Omental fat pad (tissue), 4 donors: ENCODE measurements at places on chromosomes 1 and 21.

GRCh38 chr1:56169856-56170255 is 409.5 kb downstream of the PLPP3 start:
- DNase-seq, result no peak

DNA sequence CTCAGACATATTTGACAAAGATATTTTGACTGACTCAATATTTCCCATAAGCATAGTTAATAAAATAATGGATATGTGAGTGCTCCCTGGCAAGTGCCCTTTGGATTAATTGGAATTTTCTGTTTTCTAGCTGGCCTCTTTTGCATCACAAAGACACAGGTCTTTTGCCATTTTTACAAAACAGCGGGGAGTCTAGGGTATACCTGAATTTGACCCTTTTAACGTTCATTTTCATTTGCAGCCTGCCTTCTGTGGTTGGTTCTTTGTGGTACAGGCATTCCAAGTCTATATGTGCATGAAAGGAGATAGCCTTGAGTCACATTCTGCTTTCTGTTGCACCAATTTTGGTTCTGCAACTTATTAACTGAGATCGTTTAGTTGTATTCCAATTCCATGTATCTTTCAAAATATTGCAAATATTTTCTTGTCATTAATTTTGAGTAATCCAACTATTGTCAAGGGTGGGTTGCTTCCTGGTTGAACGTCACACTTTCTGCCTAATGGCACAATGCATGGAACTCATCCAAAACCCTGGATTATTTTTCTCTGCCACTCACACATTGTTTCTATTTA is 171.7 kb downstream of the CRB1 start:
- no peak for DNase-seq

GRCh38 chr1:172673761-172674160 is 14.9 kb downstream of the FASLG start:
- no peak for DNase-seq

DNA sequence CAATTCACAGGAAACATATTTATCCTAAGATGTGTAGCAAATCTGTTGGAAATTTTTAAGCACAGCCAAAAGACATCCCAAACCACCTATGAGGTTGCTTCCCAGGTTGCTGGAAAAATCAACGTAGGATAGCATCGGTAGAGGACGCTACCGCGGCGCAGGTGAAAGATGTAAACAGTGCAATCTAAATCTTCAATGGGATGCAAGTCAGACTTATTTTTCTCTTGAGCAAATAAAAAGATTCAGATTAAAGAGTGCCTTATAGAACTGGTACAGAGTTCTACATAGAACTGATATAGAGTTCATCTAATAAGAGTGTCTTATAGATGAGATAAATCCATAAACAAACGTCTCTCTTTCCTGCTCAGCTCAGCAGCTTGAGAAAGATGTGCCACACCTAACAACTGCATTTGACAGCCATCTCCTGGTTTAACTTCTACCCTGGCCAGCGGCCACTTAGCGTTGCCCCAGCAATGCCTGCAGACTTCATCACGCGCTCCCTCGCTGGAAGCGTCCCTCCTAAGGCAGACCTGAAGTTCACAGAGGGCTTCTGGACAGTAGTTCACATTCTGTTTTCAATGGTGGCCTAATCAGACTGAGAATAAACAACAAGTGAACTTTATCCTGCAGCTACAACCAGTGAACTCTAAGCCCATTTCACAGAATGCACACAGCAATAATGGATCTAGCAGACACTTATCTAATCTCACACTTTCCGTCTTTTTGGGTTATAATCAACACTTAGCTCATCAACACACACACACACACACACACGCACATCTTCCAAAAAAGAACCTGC is 164.5 kb downstream of the TOMM20 start:
- no peak for DNase-seq

DNA sequence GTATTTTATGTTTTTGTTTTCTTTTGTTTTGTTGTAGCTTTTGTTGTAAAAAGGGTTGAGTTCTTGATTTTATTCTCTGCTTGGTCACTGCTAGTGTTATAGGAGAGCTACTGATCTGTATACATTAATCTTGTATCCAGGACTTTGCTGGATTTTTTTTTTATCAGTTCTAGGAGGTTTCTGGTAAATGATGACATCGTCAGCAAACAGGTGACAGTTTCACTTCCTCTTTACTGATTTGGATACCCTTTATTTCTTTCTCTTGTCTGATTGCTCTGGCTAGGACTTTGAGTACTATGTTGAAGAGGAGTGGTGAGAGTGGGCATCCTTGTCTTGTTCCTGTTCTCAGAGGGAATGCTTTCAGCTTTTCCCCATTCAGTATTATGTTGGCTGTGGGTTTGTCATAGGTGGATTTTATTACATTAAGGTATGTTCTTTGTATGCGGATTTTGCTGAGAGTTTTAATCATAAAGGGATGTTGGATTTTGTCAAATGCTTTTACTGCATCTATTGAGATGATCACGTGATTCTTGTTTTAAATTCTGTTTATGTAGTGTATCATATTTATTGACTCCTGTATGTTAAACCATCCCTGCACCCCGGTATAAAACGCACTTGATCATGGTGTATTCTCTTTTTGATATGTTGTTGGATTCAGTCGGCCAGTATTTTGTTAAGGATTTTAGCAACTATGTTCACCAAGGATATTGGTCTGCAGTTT is 905.7 kb downstream of the LTN1 start:
- DNase-seq, result no peak

DNA sequence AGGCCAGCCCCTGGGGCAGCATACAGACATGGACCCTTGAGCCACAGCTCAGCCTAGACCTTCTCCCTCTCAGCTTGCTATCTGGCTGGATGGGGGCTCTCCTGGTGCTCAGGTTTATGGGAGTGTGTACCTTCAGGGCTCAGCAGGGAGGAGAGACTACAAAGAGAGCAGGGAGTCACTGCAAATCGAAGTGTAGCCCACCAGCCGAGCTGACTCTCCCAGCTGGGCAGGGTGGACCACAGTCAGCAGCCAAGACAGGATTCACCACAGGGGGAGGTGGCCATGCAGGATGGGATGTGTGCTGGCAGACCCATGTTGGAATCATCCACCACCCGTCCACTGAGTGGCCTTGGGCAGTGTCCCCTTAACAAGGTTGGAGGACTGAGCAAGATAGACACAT is 78.3 kb downstream of the GLIS1 start:
- DNase-seq, result no peak

- no peak for DNase-seq
Observed at GRCh38 chr1:178344513-178345091, 152.2 kb downstream of the CLEC20A start.

DNA sequence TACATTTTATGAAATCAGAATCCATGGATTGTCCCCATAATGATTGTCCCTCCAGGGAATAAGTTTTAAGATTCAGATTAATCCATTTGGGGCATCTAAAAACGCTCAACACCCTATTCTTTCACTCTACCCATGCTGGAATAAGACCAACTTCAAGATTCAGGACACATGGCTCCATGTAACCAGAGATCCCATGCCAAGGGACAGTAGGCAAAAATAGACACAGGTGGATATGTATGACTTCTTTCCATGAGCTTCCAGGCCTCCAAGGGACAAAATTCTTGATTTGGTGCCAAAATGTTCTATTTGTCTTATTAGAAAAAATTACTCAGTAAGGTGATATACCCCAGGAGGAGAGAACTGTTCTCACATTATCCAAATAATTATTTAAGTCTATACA is 178.8 kb downstream of the NRIP1 start:
- no peak for DNase-seq

- DNase-seq, result no peak
Observed at GRCh38 chr1:55262822-55263221, 47.7 kb upstream of the USP24 start.

GRCh38 chr1:14377386-14377785 is 221.1 kb upstream of the KAZN start:
- no peak for DNase-seq

- no peak for DNase-seq
Observed at GRCh38 chr1:223214261-223214807, 71.3 kb upstream of the TLR5 start.

DNA sequence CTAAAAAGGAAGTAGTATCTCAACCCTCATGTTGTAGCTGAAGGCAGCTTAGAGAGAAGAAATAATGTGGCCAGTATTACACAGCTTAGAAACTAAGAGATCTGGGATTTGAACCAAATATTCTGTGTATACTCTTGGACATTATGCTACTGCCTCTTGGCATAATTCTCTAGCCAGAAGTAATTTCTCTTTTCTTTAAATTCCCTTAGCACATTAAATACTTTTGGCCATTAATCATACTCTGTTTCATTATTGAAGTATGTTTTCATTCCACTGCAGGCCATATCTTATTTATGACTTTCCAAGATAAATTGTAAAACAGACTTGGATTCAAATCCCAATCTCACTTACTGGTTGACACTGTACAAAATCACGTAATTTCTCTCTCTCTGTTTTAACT is 181.3 kb upstream of the SPAG17 start:
- no peak for DNase-seq

DNA sequence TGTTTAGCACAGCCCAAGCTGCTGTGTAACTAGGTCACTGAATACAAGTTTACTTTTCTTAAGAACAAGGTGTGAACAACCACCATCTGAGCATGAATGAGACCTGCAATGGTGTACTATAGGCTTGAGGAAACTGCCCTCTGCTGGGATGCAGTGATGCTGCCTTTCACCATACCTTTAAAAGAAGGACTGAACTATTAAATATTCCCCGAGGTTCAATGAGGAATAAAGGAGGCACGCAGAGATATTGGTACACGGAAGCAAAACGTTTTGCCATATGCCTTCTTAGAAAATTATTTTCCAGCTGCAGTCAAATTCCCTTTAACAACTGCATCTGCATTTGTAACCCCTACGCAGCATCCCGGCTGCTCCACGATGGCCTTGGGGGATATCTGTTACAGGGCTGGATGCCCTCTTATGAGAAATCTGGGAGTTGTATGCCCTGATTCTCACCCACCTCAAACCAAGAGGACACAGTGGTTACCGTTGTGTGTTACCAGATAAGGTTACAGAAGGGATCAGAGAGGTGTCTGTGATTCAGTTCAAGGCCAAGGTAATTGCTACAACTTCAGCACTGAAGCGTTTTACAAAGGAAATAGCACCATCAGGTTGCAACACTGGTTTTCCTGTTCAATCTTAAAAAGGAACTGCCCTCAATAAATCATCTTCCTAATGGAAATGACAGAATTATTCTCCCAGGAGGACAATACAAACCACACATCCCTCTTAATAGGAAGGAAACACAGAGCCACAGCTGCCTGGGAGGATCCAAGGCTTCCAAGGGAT is 470.5 kb downstream of the LTN1 start:
- DNase-seq, result no peak

- DNase-seq, result no peak
Observed at GRCh38 chr21:44948426-44949120, 8.7 kb downstream of the SLX9 start.

DNA sequence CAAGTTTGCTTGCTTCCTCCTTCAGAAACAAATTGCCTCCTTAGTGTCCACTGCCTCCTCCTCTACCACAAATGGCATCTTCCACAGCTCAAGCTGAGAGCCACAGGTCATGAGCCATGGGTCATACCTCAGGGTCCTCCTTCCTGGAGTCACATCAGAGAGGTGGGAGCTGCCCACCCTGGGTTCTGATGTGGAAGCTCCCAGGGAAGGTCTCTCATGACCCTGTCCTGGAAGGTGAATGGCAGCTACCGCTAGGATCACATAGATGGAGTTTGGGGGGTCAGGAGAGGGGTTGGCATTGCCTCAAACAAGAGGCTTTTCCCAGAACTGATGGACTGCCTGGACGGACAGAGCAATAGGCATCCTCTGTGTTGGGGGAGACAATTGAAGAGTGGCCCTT is 321.4 kb downstream of the MATN1 start:
- no peak for DNase-seq

DNA sequence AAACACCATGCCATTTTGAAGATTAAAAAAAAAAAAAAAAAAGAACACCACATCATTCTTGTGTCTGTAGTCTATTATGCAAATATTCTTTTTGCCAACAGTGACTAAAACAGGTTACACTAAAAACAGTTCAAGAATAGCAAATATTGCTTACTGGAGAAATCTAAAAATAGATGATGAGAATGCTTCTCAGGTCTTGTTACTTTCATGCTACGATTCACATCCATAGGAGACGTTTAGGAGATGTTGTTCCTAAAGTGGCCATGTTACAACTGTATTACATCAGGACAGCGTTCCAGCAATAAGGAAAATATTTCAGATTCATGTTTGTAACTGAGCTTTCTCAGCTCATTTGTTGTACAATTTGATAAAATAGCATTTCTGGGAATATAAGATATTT is 32.3 kb downstream of the RAB3GAP2 start:
- DNase-seq, result no peak

- no peak for DNase-seq
Observed at GRCh38 chr21:34131586-34131985, 58.2 kb downstream of the MRPS6 start.

DNA sequence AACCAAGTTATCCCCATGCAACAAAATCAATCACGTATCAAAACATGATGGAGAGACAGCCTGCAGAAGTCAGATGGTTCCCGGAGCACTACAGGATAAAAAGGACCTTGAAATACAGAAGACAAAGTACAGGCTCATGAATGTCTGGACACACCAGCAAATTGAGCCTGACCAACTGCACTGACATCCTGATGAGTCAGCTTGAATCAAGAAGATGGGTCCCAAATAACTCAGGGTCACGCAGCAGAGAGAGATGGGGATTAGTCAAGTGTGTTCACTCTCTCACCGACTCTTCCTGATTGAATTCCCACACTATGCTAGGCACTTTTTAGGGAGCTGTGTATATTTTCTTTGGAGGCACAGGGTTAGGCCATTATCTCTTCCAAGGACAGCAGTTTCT is 71.1 kb upstream of the DIRAS3 start:
- DNase-seq, result no peak

DNA sequence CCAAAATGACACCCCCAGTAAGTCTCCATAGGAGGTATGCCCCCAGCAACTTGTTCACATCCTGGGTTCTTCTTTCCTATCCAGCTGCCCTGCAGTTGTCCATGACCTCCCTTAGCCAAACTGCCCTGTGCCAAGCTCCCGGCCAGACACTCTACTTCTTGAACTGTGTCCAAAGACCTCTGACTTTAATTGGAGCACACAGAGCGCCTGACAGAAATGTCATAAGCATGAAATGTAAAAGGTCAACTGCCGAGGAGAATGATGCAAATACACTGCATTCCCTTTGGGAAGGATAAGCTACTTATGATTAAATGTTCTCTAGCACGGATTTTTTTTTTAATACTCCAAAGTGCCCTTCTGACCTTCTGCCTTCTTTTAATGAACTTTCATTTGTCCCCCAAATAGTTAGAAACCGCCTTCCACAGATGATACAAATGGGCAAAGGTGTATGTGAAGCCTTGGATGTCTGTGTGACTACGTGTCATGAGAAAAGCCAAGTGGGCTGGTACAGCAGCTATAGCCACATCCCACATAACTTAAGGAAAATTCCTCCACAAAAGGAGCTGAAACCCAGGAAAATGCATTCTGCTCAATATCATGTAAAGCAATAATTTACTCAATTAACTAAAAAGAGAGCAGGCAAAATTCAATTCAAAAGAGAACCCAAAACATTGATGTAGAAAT is 26.8 kb downstream of the PALMD start:
- no peak for DNase-seq

DNA sequence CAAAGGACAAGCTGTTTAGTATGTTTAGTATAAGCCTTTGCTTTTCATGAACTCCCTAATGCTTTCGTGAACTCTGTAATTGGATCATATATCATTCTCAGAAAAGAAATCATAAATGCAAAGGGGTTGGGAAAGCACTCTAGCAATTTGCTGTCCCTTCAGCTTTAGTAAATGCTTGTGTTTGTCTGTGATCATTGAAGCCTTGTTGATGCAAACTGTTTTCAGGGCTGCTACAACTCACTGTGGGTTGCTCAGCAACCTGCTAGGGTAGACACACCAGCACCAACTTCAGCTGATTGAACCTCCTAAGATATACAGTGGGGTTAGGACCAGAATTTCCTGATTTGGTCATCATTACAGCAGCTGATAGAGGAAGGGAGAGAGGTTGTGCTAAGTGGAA is 95.0 kb downstream of the SGIP1 start:
- DNase-seq, result no peak
